A549 treated with ZK216348 at 1 μM for 4 hours (cell line): ENCODE measurements at places on chromosomes 3 and 15. TPM values are rescaled to one million over a fixed set of nuclear protein-coding genes. Genes with fewer than 3 reads are reported as not detected.

The SPSB4 gene
- 0.08 to 0.38 TPM (median 0.16 TPM) in 5 replicates for total RNA-seq

The MITF gene
- 5.8 to 9.0 TPM (median 7.3 TPM) in 5 replicates for total RNA-seq

The RETNLB gene
- not detected in 5 replicates for total RNA-seq

The FOXL2NB gene
- total RNA-seq = 0.95 to 1.5 TPM (median 1.3 TPM) in 5 replicates

The WDR49 gene
- not detected in 5 replicates for total RNA-seq

The GOLGA8G gene
- not detected in 5 replicates for total RNA-seq

The SAMMSON gene
- not detected in 5 replicates for total RNA-seq

The IGSF11 gene
- total RNA-seq = 2.7 to 6.4 TPM (median 4.9 TPM) in 5 replicates

The POLR2H gene
- 69.5 to 82.7 TPM (median 77.4 TPM) in 5 replicates for total RNA-seq

The CLRN1 gene
- total RNA-seq = not detected in 5 replicates

The ASB14 gene
- not detected in 5 replicates for total RNA-seq

The GNL3 gene
- total RNA-seq = 81.3 to 199 TPM (median 94.2 TPM) in 5 replicates

The CTDSPL gene
- 10.2 to 14.7 TPM (median 13.3 TPM) in 5 replicates for total RNA-seq

The RTP1 gene
- not detected in 5 replicates for total RNA-seq

The CCR1 gene
- not detected in 5 replicates for total RNA-seq

The LRRC31 gene
- not detected in 5 replicates for total RNA-seq

The P3H2 gene
- total RNA-seq = 26.7 to 37.7 TPM (median 35.2 TPM) in 5 replicates

The ANKRD63 gene
- 0.21 to 0.67 TPM (median 0.35 TPM) in 4 of 5 replicates, not detected in the other for total RNA-seq

The NMNAT3 gene
- 1.0 to 2.1 TPM (median 1.7 TPM) in 5 replicates for total RNA-seq

The MOBP gene
- 0.15 to 0.36 TPM in 2 of 5 replicates, not detected in the others for total RNA-seq

The CCRL2 gene
- total RNA-seq = 0.14 to 0.42 TPM (median 0.16 TPM) in 3 of 5 replicates, not detected in the others

The ARNT2 gene
- 13.2 to 19.2 TPM (median 16.0 TPM) in 5 replicates for total RNA-seq

The MED12L gene
- total RNA-seq = 0.30 to 1.2 TPM (median 0.53 TPM) in 5 replicates

The CCR9 gene
- not detected in 5 replicates for total RNA-seq

The MFSD1 gene
- total RNA-seq = 37.2 to 50.3 TPM (median 45.7 TPM) in 5 replicates

The PAQR5 gene
- total RNA-seq = 65.5 to 118 TPM (median 110 TPM) in 5 replicates

The SAMD7 gene
- not detected in 5 replicates for total RNA-seq

The NANOGP8 gene
- not detected in 5 replicates for total RNA-seq

The DUOXA2 gene
- total RNA-seq = not detected in 5 replicates

The CCDC33 gene
- total RNA-seq = 5.7 to 8.6 TPM (median 7.2 TPM) in 5 replicates

The PTX3 gene
- total RNA-seq = 0.61 to 1.2 TPM (median 1.0 TPM) in 5 replicates

The ARGFX gene
- not detected in 5 replicates for total RNA-seq

The SIDT1 gene
- total RNA-seq = 0.42 to 0.90 TPM (median 0.58 TPM) in 5 replicates

The SLC2A2 gene
- total RNA-seq = not detected in 5 replicates

The DRD3 gene
- total RNA-seq = not detected in 5 replicates

The FBXL22 gene
- total RNA-seq = 0.17 to 0.44 TPM (median 0.22 TPM) in 5 replicates
